ENCODE measurements at places on chromosomes 6 and 20. TPM values are rescaled to one million over a fixed set of nuclear protein-coding genes. Genes with fewer than 3 reads are reported as not detected.

GRCh38 chr6:119043265-119043664, 35.2 kb downstream of the FAM184A start:
- no peaks in the 10 kb centered on the region for H3K36me3 ChIP-seq
- H3K27ac ChIP-seq = no peak overlapping the region
- H3K4me3 ChIP-seq = no peak overlapping the region
- no peaks in the 10 kb centered on the region for H3K4me1 ChIP-seq
- H3K27me3 ChIP-seq = no peaks in the 10 kb centered on the region
- no peak for DNase-seq

- no peak overlapping the region for H3K4me3 ChIP-seq
- no peaks in the 10 kb centered on the region for H3K4me1 ChIP-seq
- DNase-seq = no peak
- H3K27ac ChIP-seq = no peak overlapping the region
Measured at GRCh38 chr6:149137594-149137993, 179.9 kb upstream of the TAB2 start.

DNA sequence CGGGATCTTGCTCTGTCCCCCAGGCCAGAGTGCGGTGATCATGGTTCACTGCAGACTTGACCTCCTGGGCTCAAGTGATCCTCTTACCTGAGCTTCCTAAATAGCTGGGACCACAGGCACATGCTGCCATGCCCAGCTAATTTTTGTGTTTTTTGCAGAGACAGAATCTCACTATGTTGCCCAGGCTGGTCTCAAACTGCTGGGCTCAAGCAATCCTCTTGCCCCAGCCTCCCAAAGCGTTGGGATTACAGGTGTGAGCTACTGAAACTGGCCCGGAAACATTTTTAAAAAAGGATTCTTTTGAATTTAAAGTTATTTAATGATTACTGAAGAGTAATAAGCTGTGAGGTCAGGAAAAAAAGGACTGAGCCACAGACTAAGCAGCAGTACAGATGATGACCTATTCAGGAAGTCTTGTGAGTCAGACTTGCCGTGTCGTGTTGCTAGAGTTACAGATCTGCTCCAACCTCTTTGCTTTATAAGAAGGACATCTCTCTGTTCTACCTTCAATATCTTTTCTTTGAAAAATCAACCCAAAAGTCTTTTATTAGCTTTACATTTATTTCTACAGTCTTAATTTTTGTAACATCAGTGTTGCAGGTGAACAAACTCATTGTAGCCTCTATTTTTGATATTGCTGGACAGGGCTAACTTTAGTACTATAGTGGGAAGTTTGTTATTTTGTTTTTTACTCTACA, 108.7 kb downstream of the NCOA3 start:
- H3K4me3 ChIP-seq = no peak overlapping the region
- no peaks in the 10 kb centered on the region for H3K4me1 ChIP-seq
- DNase-seq = no peak
- H3K27me3 ChIP-seq = no peaks in the 10 kb centered on the region
- H3K27ac ChIP-seq = no peak overlapping the region

DNA sequence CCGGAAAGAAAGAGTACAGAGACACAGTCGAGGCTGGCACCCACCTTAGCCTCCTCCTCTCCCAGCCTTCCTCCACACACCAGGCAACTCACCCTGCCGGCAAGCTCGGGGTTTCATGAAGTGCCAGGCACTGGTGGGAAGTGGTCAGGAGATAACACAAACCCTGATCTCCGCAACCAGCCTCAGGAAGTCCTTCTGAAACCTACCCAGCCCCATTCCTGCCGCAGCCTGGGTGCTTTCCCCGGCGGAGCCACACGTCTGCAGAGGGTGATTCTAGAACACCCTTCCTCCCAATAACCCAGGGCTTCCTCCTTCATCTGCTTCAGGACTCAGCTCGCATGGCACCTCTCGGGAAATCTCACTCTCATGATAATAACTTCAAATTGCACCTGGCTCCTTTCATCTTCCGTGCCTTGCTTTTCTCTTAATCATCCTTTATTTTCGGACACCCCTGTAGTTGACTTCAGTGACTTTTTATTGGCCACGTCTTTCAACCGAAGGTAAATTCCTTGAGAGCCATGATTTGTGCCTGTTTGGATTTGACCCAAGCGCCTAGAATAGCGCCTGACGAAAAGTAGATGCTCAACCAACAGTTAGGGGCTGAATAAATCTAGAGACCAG, 8.7 kb upstream of the HLA-E start:
- peaks cover 5% of the 10 kb centered on the region for H3K4me1 ChIP-seq
- H3K36me3 ChIP-seq = no peaks in the 10 kb centered on the region
- H3K4me3 ChIP-seq = no peak overlapping the region
- no peak overlapping the region for H3K27ac ChIP-seq
- H3K27me3 ChIP-seq = no peaks in the 10 kb centered on the region
- no peak for DNase-seq

The PPIL1 gene
- total RNA-seq = 16.4 TPM

The HLA-DQB1 gene
- 2.9 TPM for total RNA-seq
